Germinal center (tissue), 1 donor: ENCODE measurements at places on chromosomes 1 and 21.

DNA sequence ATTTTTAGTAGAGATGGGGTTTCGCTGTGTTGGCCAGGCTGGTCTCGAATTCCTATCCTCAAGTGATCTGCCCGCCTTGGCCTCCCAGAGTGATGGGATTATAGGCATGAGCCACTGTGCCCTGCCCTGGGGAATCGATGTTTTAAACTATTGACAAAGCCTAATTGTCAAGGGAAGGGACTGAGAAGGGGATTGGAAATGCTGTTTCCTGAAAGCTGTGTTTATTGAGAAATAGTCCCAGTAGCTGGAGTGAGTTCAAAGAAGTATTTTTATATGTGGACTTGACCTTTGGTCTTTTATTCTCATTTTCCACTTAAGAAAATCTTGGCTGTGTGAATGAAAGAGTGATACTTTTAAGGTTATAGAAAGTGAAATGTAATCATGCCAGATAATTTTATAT, 47.5 kb downstream of the KIF1B start:
- DNase-seq: no peak

GRCh38 chr1:176338877-176339276, 124.1 kb upstream of the PAPPA2 start:
- no peak for DNase-seq

GRCh38 chr1:68010090-68010489, 40.3 kb downstream of the DIRAS3 start:
- DNase-seq: no peak

- DNase-seq: peak; percentile 75
Measured at GRCh38 chr1:24586970-24587820, 31.3 kb downstream of the NCMAP start.

- no peak for DNase-seq
Measured at GRCh38 chr1:94283462-94283861, 46.1 kb upstream of the ARHGAP29 start.
